ENCODE measurements at places on chromosomes 7 and 10. TPM values are rescaled to one million over a fixed set of nuclear protein-coding genes. Genes with fewer than 3 reads are reported as not detected.

GRCh38 chr7:97381815-97382554 is 264.5 kb downstream of the SDHAF3 start:
- DNase-seq: no peak

- DNase-seq: no peak
Measured at GRCh38 chr7:121505021-121505420, 108.9 kb upstream of the FAM3C start.

- no peak for DNase-seq
Measured at GRCh38 chr7:27105301-27106031, 3.0 kb upstream of the HOXA2 start.

- DNase-seq: no peak
Measured at GRCh38 chr10:29377333-29377961, 88.6 kb downstream of the LYZL1 start.

- DNase-seq: no peak
Measured at GRCh38 chr7:44056681-44057080, 8.7 kb downstream of the PGAM2 start.

DNA sequence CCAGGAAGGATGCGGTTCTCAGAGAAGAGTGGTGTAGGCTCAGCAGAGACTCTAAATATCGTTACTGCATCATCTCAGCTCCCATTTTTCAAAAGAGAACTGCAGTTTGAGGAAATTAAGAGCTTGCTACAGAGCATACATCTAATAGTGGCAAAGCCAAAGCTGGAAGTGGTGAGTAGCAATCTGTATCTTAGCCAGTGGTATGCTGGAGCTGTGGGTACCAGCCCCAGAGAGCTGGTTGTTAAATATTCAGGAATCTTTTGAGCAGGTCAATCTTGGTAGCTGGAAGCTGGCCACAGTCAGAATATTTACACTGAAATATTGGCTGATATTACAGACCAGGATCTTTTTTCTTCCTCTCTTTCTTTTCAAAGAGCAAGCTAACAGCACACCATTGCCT is 88.4 kb upstream of the STEAP1B start:
- no peak for DNase-seq

The LRRD1 gene
- not detected for total RNA-seq

- DNase-seq: no peak
Measured at GRCh38 chr7:138556771-138557484, 96.9 kb downstream of the TRIM24 start.

DNA sequence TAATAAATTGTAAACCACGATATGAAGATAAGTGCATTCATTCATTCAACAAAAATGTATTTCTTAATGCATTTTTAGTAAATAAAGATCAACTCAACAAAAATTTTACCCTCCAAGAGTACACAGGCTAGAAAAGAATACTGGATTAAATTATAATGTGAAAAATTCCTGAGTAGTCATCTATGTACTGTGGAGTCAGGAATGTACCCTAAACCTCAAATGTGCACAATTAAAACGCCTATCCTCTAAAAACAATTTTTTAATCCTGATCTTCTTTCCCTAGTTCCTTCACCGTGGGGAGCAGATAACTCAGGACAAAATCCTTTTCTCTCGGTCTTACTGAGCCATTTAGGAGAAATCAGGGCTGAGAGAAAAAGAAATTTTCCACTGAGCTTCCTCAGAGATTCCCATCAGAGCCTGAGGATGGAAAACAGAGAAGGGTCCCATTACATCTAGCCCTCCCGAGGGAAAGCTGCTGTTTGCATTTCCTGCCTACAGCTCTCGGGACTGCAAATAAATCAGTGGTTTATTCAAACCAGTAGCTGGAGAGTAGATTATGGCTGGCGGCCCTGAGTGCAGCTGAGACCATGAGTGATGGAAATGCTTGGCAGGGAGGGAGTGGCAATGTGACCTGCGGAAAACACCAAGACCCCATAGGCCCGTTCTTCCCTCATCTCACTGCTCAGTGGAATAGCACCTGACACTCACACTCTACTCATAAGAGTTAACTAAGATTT is 7.4 kb downstream of the TAS2R40 start:
- no peak for DNase-seq

- peak; percentile 85 for DNase-seq
Measured at GRCh38 chr10:24920907-24921881, 31.2 kb downstream of the PRTFDC1 start.

The CNNM1 gene
- total RNA-seq: not detected

The NEUROD6 gene
- not detected for total RNA-seq

GRCh38 chr10:126373972-126374371 is 14.3 kb downstream of the ADAM12 start:
- no peak for DNase-seq

DNA sequence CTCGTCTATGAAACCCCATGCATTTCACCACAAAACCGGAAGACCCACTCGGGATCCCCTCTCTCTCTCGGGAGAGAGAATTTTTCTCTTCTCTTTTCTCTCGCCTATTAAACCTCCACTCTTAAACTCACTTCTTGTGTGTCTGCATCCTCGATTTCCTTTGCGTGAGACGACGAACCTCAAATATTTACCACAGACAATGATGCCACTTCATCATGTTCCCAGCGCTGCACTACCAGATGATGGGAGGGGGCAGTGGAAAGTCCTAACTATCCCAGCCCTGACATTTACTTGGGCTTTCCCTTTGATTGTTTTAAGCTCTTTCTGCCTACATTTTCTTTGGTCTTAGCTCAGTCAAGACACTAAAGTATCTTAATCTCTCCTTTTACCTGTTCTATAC is 906.7 kb downstream of the GRID1 start:
- DNase-seq: no peak

- DNase-seq: no peak
Measured at GRCh38 chr10:69684020-69684980, 54.3 kb downstream of the FAM241B start.

GRCh38 chr7:132030883-132031282 is 474.5 kb upstream of the PODXL start:
- DNase-seq: no peak

DNA sequence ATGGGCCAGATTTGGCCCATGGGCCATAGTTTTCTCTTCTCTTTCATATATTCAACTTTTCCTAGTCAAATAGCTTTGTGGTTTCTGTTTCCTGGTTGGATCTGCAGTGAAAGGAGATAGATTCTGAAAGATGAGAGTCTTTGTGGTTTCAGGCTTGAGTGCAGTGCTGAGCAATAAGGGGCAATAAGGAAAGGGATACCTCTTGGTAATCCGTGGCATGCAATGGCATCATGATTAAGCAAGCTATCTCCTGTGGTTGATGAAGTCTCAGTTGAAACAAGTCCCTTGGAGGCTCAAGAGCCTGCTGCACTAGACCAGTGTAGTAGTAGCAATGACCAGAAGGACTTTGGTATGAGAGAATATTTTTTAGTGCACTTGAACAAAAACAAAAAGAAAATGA is 187.7 kb upstream of the CNTNAP2 start:
- no peak for DNase-seq

GRCh38 chr10:52007091-52007490 is 307.0 kb upstream of the DKK1 start:
- no peak for DNase-seq
